ENCODE measurements at places on chromosomes 5 and 9. TPM values are rescaled to one million over a fixed set of nuclear protein-coding genes. Genes with fewer than 3 reads are reported as not detected.

The CERT1 gene
- 25.3 TPM for total RNA-seq

The ACTBL2 gene
- total RNA-seq = not detected

DNA sequence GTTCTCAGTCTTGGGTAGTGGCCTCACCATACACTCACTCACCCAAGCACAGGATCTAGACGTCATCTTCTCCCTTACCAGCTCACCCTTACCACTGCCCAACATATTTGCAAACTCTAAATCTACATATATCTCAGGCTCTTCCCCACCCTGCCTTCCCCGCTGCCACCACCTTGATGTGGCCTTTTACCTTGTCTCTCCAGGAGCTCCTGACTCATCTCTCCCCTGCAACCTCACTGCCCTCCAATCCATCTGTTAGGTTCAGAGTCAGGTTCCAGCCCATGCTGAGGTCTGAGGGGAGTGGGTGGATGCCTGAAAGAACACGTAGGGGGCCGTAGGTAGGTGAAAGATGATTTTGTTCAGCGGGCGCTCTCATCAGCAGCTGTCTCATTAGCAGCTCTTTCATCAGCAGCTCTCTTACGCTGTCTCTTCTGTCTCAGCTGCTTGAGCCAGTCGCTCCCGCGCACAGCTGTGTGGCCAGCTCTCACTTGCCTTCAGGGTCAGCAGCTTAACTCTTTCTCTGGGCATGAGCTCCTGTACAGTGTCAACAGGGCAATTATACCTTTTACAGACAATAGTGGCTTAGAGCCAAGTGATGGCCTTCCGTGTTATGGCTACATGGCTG is 23.1 kb upstream of the CKMT2 start:
- no peak for DNase-seq

DNA sequence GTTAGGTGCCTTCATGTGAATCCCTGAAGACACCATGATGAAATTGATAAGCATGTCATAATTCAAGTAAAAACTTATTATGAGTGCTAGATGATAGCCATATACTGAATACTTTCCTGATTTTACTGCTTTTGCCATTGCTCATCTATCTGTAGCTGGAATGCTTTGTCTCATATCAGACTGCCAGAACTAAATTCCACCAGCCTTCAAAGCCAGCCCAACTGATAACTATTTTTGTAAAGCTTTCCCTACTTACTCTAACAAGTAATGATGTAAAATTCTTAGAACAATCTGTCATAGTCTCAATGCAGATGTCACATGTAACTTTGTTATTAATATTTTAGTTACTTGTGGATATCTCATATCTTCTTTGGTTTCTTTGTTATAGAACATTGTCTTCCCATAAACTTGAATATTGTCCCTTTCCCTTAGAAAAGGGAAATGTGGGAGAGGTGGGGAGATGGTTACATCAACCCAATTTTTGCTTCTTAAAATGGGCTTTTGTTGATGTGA is 128.3 kb downstream of the ZCCHC7 start:
- no peak for DNase-seq

The MEIKIN gene
- 0.17 TPM for total RNA-seq

DNA sequence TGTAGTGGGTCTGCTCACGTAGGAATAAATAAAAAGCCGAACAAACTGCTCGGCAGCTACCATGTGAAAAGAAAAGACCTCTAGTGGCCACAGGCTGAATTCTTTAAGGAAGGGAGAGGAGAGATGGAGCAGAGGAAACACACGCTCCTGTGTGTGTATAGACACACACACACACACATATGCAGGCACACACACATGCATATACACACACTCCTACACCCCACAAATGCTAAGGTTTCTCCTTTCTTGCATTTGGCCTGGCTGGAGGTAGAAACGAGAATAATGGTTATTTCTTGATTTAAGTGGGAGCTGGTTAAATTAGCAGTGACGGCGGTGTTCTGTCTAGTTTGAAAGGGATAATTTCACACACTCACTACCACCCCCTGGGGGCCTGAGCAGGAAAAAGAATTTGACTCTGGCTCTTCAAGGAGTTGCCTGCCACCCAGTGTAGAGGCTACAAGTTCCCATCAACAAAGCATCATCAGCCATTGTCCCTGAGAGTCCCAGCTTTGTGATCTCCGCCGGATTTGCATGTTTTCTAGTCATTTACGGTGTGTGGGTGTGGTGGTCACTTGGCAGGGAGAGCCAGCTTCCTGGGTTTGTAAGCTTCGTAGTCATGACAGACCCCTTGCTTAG is at the start of gene INSYN2B:
Gene INSYN2B (minus strand): TSS at position 78 of the 636 bp plus-strand sequence. CDS start 96,597 bp downstream, outside the sequence.
- peak; percentile 84 for DNase-seq

The CDH6 gene
- total RNA-seq = 39.8 TPM

DNA sequence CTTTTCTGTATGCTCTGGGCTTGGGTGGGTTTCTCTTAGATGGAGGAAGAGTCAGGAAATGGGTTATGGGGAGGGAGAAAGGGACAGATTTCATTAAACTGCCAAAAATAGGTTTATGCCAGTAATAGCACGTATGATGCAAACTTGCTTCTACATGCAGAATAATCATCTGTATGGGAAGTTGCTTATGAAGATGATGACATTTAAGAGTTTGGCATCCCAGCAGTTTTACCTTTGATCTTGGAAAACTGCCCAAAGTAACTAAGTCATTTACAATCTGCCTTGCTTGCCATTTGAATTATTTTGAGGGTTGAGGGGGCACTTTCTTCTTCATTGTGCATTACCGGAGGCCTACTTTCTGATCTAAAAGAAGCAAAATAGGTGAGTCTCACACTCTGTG is 282.9 kb upstream of the ANKRD55 start:
- no peak for DNase-seq

The CNTLN gene
- total RNA-seq = 21.7 TPM

DNA sequence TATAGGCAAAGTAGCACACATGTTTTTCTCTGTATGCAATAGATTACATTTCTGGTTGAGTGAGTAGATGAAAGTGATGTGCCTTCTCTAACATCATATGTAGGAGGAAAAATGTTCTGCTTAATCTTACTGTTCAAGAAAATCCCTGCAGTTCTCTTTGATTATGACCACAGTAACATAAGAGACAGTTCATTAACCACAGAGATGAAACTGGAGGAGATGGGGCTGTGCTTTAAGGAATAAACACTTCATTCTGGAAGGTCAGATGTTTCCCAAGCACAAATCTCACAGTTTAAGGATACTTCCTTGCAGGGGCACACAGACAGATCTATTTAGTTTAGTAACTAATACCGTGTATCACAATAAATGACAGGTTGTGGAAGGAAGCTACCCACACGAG is 150.2 kb downstream of the SEMA5A start:
- DNase-seq = no peak

Measured in spinal cord (tissue), 10 donors.